ENCODE measurements at places on chromosomes 5 and 9.

- DNase-seq: no peak
Observed at GRCh38 chr5:115458416-115458815, 86.2 kb downstream of the FEM1C start.

DNA sequence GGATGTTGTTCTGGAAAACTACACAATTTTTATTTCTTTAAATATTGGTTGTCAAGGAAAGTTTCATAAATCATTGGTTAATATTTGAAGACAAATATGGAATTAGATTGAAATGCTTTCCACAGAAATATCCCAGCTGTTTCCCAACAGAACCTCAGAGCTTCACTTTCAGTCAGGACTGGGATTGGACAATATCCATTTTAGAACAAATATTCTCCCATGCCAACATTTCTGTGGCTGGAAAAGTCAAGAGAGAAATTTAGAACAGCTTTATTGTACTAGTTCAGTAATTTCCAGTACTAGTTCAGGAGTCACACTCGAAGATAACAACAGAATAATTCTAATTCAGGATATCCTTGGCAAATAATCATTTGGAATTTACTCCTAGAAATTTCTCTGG, 116.1 kb upstream of the TUT7 start:
- DNase-seq: no peak

DNA sequence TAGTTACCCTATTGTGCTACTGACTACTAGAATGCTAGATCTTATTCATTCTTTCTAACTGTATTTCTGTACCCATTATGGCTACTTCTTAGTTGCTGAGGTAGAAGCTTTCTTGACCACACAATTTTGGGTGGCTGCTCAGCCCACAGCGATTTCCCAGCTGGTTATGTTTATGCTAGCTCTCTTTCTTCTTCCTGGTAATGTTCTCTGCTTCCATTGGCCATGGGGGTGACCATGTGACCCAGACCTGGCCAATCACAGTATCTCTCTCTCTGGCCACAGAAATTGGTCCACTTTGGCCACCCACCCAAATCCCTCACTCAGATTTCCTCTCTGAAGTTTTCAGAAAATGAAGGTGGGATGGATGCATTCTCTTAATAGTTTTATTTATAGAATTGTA, 427.9 kb upstream of the CLINT1 start:
- no peak for DNase-seq

DNA sequence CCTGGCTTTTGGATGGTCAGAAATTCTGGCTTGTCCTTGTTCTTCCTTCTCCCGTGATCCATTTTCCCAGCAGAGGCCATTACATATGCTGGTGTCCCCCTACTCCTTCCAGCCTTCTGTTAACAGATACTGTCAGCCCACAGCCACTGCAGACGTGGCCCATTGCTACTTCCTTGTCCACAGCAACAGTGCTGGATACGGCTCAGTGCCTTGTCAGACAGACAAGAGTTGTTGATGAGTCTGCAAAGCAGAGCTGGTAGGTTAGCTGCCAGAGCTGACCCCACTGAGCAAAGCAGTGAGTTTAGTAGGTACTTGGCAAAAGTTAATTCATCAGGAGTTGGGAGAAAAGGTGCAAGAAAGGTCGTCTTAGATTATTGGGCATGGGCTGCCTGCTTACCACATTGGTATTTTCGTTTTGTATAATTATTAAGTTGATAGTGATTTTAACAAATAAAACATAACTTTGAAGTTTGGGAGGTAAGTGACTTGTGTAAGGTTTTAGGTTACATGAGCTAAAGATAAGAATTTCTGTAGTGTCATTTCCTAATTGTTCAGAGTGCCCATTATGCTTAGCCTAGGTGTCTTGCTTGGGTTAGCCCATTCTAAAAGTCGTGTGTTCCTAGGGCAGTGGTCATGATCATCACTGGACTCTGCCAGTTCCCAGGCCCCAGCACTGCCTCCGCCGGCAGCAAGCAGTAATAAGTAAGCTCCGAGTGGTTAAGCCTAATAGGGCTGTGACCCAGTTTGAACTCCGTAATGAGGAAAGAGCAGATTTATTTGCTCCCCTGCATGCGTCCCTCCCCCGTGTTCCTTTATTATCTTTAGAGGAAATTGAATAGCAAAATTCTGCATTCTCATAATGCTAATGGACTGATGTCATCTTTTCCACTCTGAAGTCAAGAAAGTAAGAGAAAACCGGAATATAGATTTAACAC, 292.0 kb downstream of the FANCC start:
- no peak for DNase-seq

DNA sequence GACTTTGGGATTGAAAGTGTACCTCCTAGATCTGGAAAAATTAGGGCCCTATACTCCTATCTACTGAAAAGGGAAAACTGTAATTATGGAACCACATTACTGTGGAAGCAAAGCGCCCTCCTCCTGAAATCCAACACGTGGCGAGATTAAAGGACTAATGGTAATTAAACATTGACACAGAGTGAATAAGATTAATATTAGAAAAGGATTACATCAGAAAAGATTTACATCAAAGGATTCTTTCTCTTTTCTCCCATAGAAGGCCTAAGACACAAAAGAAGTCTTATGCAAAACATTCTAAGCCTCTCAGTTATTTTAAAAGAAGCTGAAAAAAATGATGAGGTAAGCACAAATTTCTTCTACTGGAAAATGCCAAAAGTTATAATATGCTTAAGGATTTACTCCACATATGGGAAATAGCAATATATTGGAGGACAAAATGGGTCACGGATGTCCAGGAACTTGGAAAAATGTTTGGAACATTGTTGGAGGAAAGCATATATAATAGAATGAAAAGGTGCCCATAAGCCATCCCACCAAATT, 227.8 kb downstream of the TRPM3 start:
- DNase-seq: no peak

- no peak for DNase-seq
Observed at GRCh38 chr5:65695162-65695755, 26.6 kb downstream of the SGTB start.

DNA sequence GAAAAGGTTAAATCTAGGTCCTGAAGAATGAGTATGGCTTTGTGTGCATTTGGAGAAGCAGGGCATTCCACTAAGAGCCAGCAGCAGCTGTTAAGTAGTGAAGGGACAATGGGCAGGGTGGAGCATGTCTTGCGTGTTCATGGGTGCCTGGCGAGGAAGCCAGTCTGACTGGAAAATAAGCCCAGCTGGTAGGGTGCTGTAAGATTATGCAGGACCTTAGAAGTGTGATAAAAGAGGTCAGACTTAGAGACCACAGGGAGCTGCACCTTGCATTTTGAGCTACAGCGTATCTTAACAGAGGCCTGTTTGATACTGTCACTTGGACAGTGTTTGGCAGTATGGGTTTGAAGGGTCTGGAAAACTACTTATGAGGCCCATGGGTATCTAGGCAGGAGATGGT, 131.7 kb upstream of the ELL2 start:
- no peak for DNase-seq

GRCh38 chr9:91074866-91075265, 273.2 kb downstream of the SYK start:
- no peak for DNase-seq

- DNase-seq: no peak
Observed at GRCh38 chr5:102623329-102624065, 124.7 kb upstream of the SLCO6A1 start.

DNA sequence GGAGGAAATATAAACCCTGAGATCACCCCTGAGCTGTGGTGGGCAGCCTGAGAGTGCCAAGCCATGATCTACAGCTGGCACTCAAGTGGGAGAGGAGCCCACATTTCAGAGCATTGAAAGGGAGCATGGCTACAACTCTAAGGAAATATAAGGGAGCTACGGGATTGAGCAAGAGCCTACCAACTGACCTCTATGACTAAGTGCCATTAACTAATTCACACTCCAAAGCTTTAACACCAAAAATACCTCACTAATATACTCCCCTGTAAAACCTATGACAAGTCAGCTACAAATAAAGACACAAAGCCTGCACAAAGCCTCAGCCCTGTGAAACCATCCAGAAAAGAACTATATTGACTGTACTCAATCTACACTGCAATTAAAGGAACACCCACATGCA, 286.8 kb upstream of the RPS23 start:
- no peak for DNase-seq

DNA sequence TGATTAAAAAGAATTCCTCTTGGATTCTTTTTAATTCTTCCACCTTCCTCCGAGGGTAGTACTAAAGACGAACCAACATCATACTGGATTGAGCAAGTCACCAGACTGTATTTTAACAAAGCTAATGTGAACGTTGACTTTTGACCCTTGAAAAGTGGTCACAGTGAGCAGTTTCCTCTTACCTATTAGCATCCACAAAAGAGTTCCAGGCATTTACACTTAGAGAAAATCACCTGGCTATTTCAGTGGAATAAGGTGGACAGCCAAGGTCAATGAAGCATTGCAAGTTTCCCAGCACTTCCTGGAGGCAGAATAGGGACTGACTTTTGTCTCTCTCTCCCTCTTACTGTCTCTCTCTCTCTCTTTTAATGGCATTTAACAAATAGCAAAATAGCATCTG, 145.1 kb upstream of the DAB2 start:
- DNase-seq: no peak

- DNase-seq: no peak
Observed at GRCh38 chr5:59724482-59725391, 168.8 kb downstream of the PDE4D start.

- DNase-seq: no peak
Observed at GRCh38 chr9:37997636-37998374, 71.2 kb downstream of the SHB start.

DNA sequence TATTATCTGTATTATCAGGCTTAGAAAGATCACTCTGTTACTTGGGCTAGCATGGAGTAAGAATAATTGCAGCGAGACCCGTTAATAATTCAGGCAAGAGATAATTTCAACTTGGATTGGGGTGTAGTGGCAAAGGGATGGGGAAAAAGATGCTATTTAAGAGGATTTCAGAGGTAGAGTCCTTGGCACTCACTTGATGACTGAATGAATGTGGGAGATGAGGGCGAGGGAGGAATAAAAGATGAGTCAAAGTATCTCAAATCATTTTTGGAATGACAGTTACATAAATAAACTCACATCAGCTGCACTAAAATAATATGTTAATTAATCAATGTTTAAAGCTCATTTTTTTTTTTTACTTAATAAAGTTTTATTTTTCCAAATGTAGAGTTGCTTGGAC, 4.5 kb upstream of the GPR21 start:
- DNase-seq: no peak

- no peak for DNase-seq
Observed at GRCh38 chr5:15037247-15037908, 165.8 kb upstream of the ANKH start.

DNA sequence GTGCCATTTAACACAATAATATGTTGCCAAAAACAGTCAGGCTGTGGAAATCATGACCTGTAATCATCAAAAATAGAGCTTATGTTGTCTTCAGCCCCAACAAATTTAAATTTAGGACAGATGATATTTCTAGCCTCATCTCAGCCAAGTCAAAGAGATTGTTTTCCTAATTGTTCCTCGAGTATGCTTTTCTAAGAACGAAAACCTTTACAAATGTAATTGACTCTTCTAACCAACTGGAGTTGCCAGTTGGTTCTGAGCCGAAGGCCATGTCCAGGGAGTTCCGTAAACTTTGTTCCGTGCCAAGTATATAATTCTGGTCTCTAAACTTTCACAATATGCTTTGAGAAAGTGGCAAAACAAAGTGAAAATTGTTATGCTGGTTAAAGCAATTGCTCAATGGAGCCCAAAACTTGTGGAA, 160.8 kb downstream of the CEMIP2 start:
- DNase-seq: no peak

- no peak for DNase-seq
Observed at GRCh38 chr9:78278177-78278777, 18.6 kb upstream of the PSAT1 start.

DNA sequence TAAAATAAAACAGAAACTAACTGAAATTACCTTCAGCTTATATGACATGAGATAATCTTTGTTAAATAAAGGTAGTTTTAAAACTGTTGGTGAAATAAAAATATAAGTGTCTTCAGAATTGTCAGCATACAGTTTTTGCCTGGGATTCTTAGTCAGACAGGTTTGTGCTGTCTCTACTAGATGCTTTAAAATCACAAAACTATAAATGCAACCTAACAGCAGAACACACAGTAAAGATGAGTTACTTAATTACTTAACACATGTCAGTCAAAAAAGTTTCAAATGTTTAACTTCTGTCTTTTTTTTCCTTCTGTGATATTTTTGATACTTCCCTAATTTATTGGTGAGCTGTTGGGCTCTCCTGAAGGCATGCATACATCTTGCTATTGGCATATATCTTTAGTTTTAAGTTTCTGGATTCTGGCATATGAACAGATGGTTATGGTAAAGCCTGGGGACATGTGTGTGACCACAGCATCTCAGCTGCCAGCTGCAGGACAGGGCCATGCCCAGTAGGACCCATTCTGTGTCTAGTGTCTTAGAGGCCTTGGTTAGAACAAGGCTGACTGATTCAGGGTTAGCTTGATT, 231.1 kb upstream of the NUDT12 start:
- DNase-seq: no peak

DNA sequence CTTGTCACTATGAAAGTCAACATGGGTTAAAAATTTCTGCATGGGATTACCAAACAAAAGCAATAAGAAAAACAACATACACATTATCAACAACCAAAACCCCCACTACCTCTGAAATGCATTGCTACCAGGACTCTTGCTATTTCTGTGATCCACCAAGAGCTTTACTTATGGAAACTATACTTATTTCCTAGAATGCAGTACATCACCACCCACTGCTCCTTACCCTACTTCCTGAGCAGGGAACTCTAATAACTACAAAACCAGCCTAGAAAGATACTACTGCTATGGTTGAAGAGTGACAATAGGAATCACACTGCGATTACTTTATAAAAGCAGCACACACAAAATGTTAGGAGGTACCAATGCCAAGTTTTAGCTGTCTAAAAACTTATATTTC, 22.2 kb downstream of the LURAP1L start:
- DNase-seq: no peak

DNA sequence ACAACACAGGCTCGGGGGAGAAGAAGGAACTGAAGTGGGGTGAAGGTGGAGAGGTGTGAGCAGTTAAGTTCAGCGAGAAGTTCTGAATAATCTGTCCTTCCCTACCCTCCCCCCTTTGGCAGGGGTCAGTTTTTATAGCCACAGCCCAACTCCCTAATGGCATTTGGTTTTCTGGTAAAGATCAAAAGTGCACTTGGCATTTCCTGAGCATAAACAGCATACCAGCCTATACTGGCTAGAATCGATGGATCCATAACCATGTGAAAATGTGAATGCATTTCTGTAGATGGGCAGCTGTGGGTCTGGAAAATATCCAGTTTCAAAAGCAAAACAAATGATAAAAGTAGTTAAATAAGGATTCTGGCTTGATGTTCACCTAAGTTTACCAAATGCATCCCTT, 410.9 kb downstream of the PLK2 start:
- no peak for DNase-seq
